Activated naive CD4-positive, alpha-beta T cell treated with anti-CD3 and anti-CD28 coated beads for 36 hours (primary cell): ENCODE measurements at places on chromosomes 13 and 19.

DNA sequence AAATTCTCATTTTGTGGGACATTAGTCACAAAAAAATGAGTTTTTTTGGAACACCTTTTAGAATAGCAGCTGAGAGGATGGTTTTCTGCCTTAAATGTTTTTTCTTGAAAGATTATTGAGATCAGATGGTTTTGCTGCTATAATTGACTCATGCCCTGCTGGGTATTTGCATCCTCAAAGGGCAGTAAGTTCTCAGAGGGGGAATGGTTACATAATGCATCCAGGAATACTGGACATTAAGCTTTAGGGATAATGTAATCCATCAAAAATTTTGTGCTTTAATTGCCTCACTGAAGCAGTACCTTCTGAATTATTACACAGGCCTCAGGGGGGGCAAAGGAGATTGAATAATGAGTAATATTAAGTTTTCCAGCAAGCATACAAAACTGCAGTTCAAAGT, 866.3 kb upstream of the SPRY2 start:
- DNase-seq = no peak
- no peaks in the 10 kb centered on the region for H3K4me1 ChIP-seq
- no peaks in the 10 kb centered on the region for H3K27me3 ChIP-seq
- no peak overlapping the region for H3K27ac ChIP-seq

DNA sequence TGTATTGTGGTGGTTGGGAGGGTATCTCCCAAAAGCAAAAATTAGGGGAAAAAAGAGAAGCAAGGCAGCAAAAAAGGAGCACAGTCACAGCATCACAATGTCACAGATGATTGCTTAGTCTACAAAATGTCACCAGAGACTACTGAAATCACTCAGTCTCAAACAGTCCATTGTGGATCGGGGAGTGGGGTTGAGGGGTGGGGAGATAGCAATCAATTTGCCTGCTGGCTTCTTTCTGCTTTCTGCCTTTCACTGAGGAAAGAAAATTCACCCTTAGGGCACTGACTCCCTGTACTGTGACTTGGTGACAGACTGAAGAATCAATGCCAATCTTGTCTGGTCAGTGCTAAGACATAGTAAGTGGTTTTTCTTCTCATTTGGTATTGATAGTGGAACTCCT, 2127.1 kb upstream of the PCDH20 start:
- DNase-seq = no peak
- no peaks in the 10 kb centered on the region for H3K4me1 ChIP-seq
- H3K27me3 ChIP-seq = no peaks in the 10 kb centered on the region
- no peak overlapping the region for H3K4me3 ChIP-seq
- no peaks in the 10 kb centered on the region for H3K36me3 ChIP-seq
- H3K27ac ChIP-seq = no peak overlapping the region

GRCh38 chr13:81987677-81988357, 1646.9 kb upstream of the SPRY2 start:
- no peak for DNase-seq
- no peaks in the 10 kb centered on the region for H3K4me1 ChIP-seq
- H3K27me3 ChIP-seq = no peaks in the 10 kb centered on the region
- no peak overlapping the region for H3K27ac ChIP-seq
- no peaks in the 10 kb centered on the region for H3K36me3 ChIP-seq
- no peak overlapping the region for H3K4me3 ChIP-seq

DNA sequence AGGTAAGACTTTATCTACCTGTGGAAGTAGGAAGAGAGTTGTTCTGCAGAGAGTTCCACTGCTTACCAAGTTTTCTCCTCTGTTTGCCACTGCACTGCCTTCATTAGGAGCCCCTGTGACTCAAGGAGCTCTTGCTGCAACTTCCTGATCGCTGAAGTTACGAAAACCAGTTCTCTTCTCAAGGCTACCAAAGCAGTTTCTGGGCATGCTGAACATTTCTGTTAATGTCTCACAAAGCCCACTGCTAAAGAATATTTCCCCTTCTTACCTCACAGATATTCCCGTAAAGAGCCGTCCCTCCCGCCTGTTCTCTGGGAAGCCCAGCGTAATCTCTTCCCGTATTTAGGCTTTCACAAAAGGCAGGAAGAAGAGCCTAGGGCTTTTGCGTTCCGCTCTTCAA, 82.6 kb upstream of the OXGR1 start:
- H3K4me1 ChIP-seq = no peaks in the 10 kb centered on the region
- no peak overlapping the region for H3K4me3 ChIP-seq
- H3K27ac ChIP-seq = no peak overlapping the region
- H3K36me3 ChIP-seq = no peaks in the 10 kb centered on the region
